Fibroblast of lung (primary cell): ENCODE measurements at places on chromosomes 13 and 19. TPM values are rescaled to one million over a fixed set of nuclear protein-coding genes. Genes with fewer than 3 reads are reported as not detected.

DNA sequence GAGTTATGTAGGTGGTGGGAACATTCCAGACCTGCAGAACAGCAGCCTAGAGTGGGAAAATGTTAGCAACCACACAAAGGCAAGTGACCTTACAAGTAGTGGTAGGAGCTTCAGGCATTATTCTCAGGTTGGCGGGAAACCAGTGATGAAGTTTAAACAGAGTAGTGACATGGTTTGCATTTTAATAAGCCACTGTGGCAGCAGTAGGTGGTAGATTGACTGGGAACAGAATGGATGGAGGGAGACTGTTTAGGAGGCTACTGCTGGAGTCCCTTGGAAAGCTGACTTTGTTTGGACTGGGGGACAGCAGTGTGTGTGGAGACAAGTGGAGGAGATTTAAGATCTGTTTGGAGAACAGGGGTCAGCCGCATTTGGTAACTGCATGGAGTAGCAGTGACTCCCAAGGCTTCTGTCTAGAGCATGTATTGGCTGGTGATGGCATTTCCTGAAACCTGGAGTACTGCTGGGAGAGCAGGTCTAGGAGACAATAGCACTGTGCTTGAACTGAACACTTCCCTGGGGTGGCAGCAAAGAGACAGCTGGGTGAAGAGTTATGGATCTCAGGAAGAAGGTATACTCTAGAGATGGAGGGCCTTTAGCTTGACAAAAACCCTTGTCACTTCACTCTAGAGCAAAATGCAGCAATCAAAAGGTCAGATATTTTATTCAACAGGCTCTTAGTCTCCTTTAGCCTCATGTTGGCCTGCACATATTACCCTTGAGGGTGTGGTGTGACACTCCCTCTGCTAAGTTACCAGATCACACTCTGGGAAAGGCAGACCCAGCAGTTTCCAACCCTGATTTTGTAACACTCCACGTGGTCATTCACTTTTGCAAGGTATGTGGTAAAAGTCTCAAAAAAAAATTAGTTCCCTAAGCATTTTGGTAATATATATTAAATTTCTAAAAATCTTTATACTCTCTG lies 70.3 kb downstream of the DHRS12 start:
- DNase-seq, result no peak

- DNase-seq, result no peak
These were observed 49.9 kb downstream of the SLC7A9 start for GRCh38 chr19:32819419-32820400.

MAB21L1 gene
- total RNA-seq, result 0.77 and 2.0 TPM in 2 replicates

GRCh38 chr19:42122691-42123607 lies 9.3 kb downstream of the POU2F2 start:
- no peak for DNase-seq

GRCh38 chr19:49201042-49201441 lies 43.5 kb downstream of the TRPM4 start:
- no peak for DNase-seq

GPR183 gene
- not detected in 2 replicates for total RNA-seq

GRCh38 chr13:26594363-26594762 lies 36.9 kb downstream of the WASF3 start:
- no peak for DNase-seq

PRMT1 gene
- total RNA-seq, result 261 and 298 TPM in 2 replicates

ZNF492 gene
- total RNA-seq, result 0.26 and 0.50 TPM in 2 replicates

YJEFN3 gene
- total RNA-seq, result 0.50 and 0.51 TPM in 2 replicates
